RWPE1 (cell line): ENCODE measurements at places on chromosomes 6 and 20.

- no peak for DNase-seq
Observed at GRCh38 chr6:72271531-72271930, 350.3 kb upstream of the KCNQ5 start.

DNA sequence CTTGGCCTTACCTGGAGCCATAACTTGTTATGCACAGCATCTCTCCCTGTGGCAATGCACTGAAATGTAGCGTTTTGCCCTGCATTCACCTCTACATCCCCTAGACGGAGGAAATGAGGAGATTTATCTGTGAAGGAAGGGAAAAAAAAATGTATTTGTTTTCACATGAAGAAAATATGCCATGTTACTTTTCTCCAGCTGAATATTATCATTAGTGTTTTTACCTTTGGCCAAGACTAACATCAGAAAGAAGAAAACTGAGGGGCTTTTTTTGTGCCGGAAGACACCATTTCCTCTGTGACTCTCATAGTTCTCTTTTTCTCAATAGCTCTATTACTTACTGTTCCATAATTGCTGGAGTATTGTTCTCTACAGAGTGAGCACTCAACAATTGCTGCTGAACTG lies 280.4 kb downstream of the PTPRK start:
- no peak for DNase-seq

- DNase-seq = no peak
Observed at GRCh38 chr6:142489722-142490610, 188.2 kb downstream of the ADGRG6 start.

DNA sequence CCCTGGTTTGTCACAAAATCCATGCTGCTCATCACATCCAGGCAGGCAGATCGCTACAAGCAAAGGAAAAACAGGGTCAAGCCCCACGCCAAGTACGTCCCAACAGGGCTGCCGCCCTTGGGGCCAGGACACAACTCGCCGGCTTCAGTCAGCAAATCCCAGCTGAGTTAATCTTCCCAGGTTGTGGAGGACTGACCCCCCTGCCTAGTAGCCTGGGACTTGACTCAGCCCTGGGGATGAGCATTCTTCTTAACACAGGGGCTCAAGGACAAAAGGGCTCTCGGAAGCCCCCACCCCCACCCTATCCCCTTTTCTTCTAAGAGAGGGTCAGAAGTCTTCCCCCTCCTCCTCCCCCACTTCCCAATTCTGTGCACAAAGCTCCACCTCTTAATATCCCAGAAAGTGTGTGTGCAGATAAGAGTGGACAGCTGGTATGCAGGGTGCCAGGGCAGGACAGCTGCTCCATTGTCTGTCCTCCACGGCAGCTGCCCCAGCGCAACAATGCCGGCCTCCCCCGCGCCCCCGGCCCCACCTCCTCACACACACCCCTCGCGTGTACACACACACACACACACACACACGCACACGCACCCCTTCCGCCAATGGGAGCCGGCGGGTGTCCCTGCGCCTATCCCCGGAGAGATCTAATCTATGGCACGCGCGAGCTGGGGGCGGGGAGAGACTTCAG lies 4.5 kb downstream of the DLL1 start:
- DNase-seq = no peak

DNA sequence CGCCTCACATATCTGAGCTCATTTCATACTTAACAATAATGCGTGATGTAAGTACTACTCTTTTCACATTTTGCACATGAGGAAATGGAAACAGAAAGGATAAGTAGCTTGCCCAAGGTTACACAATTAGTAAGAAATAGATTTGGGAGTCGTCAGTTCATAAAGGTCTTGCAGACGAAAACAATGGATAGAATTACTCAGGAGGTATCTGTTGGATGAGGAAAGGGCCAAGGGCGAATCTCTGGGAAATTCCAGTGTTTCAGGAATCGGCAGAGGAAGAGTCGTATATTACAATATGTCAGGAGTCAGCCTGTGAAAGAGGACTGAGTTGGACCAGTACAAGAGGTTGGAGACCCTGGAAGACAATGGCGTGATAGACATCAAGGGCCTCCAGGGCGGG lies 12.8 kb upstream of the EDN1 start:
- no peak for DNase-seq

GRCh38 chr20:62918147-62918546 lies 8.2 kb downstream of the DIDO1 start:
- DNase-seq = no peak

- no peak for DNase-seq
Observed at GRCh38 chr6:96381246-96381645, 140.4 kb upstream of the UFL1 start.

- DNase-seq = no peak
Observed at GRCh38 chr6:147078106-147078505, 126.1 kb upstream of the STXBP5 start.

- peak; percentile 58 for DNase-seq
Observed at GRCh38 chr6:137707590-137708360, 159.3 kb upstream of the TNFAIP3 start.

GRCh38 chr6:40930045-40930444 lies 109.0 kb downstream of the UNC5CL start:
- no peak for DNase-seq

GRCh38 chr20:32496811-32497533 lies 88.2 kb downstream of the NOL4L start:
- no peak for DNase-seq

GRCh38 chr20:38008233-38008944 lies 24.9 kb downstream of the TTI1 start:
- DNase-seq = no peak

DNA sequence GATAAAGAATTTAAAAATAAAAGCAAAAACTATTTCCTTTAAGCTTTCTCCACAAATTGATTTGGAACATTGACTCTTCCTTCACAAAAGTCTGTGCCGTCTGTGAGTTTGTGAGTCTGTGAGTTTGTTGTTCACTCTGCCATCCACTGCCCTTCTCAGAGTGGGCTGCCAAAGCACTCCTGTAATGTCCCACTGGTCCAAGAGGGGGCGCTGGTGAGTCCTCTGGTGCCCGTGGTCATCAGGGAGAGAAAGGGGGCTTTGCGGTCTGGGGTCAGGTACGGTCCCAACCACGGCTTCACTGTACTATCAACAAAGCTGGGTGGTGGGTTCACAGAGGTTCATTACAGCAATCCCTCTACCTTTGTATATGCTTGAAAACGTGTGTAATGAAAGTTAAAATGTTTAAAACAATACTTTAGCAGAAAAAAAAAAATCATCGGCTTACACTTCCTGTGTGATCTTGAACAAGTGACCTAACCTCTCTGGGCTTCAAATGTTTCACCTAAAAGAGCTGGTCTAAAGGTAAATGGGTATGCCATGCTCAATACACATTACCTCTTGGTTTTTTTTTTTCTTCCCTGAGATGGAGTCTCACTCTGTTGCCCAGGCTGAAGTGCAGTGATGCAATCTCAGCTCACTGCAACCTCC lies 5.6 kb upstream of the ANKRD60 start:
- DNase-seq = no peak

- no peak for DNase-seq
Observed at GRCh38 chr6:43786664-43787329, 16.8 kb downstream of the VEGFA start.

DNA sequence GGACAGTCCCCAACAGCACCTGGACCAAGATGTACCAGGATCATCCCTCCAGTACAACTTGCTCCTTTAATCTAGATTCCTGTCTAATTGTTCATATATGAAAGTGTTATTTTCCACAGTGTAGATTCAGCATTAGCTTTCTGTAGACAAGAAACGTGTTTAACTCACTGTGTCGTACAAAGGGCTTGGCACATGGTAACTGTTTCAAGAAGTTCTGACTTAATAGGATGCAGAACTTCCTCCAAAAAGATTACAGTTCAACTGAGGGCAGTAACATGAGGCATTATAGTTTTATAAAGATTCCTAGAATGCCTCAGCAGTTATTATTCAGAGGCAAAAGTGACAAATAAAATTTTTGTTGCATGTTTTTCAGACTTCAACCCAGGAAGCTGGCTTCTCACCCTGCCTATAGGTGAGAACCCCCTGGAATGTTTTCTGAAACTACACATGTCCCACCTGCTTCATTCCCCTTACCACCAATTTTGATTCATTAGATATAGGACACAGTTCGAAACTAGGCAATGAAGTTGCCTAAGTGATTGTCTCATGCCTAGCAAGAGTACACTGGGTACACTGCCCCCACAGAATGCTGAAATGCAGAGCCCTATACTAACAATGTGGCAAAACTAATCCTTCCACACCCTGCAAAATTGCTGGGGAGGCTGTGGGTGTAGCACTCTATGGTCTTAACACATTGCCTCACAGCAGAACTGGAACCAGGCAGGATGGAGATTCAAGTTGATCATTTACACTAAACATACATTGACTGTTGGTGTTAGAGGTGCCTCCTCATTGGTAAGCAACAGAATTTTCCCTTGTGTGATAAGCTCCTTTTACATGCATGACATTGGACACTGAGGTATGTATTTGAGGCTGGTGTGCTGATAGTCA lies 22.6 kb upstream of the SH3BGRL2 start:
- DNase-seq = no peak

- no peak for DNase-seq
Observed at GRCh38 chr6:85463621-85464259, 13.9 kb downstream of the NT5E start.

GRCh38 chr20:10297684-10298240 lies 79.1 kb downstream of the SNAP25 start:
- DNase-seq = no peak

DNA sequence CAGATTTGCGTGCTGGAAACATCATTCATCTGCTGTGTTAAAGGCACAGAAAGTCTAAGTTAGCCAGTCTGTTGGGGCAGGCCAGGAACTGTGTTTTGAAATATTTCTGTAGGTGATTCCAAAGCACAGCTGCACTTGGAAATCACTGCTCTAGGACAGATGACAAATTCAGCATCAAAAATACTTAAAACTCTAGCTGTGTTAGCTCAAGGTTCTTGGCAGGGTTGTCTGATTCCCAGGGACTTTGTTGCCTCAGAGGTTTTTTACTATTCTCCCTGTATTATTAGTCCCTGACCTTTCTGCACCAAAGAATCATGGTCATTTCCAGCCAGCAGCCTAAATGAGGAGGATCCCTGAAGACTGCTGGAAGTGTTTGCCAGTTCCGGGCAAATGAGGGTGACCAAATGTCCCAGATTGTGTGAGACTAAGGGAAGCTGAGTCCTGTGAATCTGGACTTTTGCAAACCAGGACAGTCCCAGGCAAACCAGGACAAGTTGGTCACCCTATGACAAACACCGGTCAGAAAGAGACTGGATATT lies 84.3 kb upstream of the TMEM30A start:
- no peak for DNase-seq
